ENCODE measurements at places on chromosomes 4 and X. TPM values are rescaled to one million over a fixed set of nuclear protein-coding genes. Genes with fewer than 3 reads are reported as not detected.

MYOZ2 gene
- total RNA-seq = 1.6 TPM

PPBP gene
- total RNA-seq = not detected

PCDH19 gene
- 0.30 TPM for total RNA-seq

MAGEA9B gene
- total RNA-seq = not detected

GRCh38 chrX:27863809-27864208 lies 56.0 kb downstream of the MAGEB10 start:
- no peaks in the 10 kb centered on the region for H3K4me1 ChIP-seq
- no peak overlapping the region for H3K27ac ChIP-seq
- DNase-seq = no peak

- H3K27me3 ChIP-seq = no peaks in the 10 kb centered on the region
- H3K27ac ChIP-seq = no peak overlapping the region
- no peaks in the 10 kb centered on the region for H3K4me1 ChIP-seq
- no peaks in the 10 kb centered on the region for H3K36me3 ChIP-seq
- no peak overlapping the region for H3K4me3 ChIP-seq
- DNase-seq = no peak
Measured at GRCh38 chrX:99973572-99974226, 436.4 kb downstream of the PCDH19 start.

- H3K27ac ChIP-seq = no peak overlapping the region
- no peaks in the 10 kb centered on the region for H3K36me3 ChIP-seq
- DNase-seq = no peak
Measured at GRCh38 chrX:55731826-55732225, 14.3 kb downstream of the RRAGB start.

GRCh38 chr4:54315561-54316538 lies 86.8 kb downstream of the PDGFRA start:
- H3K4me3 ChIP-seq = no peak overlapping the region
- H3K27ac ChIP-seq = no peak overlapping the region
- no peaks in the 10 kb centered on the region for H3K4me1 ChIP-seq
- no peak for DNase-seq

DNA sequence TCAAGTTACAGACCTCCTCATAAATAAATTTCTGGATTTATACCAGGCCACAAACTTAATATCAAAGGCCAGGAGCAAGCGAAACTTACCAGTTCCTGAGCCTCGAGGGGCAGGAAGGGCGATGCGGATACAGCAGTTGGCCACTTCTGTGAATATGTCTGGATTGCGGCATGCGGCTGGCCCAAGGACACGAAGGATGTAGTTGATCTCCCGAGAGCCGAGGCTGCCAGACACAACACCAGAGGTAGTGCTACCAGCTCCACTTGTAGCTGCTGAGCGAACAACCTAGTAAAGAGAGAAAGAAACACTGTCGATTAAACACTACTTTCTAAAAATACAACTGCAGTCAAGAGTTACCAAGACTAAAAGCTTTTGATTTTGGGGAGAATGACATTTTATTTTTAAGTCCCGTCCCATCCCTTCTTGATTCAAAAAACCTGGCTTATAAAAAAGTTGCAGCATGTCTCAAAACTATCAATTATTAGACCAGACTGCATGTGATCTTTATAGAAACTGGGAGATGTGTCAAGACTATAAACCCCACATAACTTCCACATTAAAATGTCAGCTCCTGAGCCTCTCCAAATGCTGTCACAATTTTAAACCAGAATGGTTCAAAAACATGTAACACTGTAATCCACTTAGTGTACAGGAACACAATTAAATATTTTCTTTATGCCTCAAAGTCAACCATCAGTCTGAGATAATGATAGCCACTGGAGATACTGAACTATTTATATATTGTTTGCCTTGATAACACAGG lies 105.6 kb downstream of the HUWE1 start:
- H3K4me3 ChIP-seq = no peak overlapping the region
- no peak for DNase-seq
- no peak overlapping the region for H3K27ac ChIP-seq
- H3K4me1 ChIP-seq = no peaks in the 10 kb centered on the region
- H3K27me3 ChIP-seq = no peaks in the 10 kb centered on the region

GRCh38 chr4:52948057-52948423 lies 85.9 kb downstream of the RASL11B start:
- H3K4me3 ChIP-seq = no peak overlapping the region
- no peaks in the 10 kb centered on the region for H3K27me3 ChIP-seq
- peaks cover 26% of the 10 kb centered on the region for H3K4me1 ChIP-seq
- DNase-seq = no peak

- no peaks in the 10 kb centered on the region for H3K36me3 ChIP-seq
- no peak overlapping the region for H3K4me3 ChIP-seq
- no peaks in the 10 kb centered on the region for H3K4me1 ChIP-seq
Measured at GRCh38 chr4:173859091-173859713, 329.2 kb upstream of the HAND2 start.

DNA sequence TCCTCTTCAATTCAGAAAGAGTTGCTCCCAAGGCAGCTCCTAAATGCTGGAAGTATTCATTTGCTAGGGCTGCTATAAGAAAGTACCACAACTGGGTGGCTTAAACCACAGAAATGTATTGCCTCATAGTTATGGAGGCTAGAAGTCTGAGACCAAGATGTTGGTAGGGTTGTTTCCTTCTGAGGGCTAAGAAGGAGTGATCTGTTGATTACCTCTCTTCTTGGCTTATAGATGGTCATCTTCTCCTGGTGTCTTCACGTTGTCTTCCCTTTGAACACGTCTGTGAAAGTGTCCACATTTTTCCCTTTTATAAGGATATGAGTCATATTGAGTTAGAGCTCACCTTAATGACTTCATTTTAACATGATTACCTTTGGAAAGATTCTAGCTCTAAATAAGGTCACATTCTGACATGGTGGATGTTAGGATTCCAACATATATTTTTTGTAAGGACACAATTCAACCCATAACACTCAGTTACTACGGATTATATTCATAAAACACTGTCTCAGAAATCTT lies 266.3 kb downstream of the SPATA18 start:
- no peak overlapping the region for H3K27ac ChIP-seq
- DNase-seq = no peak
- H3K27me3 ChIP-seq = no peaks in the 10 kb centered on the region
- H3K36me3 ChIP-seq = no peaks in the 10 kb centered on the region

DNA sequence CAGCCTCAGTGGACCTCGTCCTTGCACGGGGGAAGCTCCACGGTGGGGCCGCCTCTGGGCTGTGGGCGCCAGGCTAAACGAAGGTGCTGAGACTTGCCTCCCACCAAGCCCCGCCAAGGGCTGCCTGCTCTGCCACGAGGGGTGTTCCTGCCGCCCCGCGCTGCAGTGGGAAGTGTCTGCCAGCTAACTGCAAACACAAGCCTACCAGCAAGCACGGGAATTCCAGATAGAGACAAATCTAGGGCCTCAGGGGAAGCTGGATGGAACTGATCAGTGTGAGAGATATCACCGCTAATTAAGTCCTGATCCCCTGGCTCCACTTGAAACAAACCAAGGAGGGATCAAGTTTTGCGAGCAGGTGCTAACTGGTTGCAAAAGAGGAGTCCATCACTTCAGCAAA lies 181.6 kb upstream of the LEF1 start:
- H3K4me1 ChIP-seq = peaks cover 30% of the 10 kb centered on the region
- no peaks in the 10 kb centered on the region for H3K27me3 ChIP-seq
- DNase-seq = peak; percentile 74
- no peak overlapping the region for H3K4me3 ChIP-seq
- H3K36me3 ChIP-seq = no peaks in the 10 kb centered on the region

DNA sequence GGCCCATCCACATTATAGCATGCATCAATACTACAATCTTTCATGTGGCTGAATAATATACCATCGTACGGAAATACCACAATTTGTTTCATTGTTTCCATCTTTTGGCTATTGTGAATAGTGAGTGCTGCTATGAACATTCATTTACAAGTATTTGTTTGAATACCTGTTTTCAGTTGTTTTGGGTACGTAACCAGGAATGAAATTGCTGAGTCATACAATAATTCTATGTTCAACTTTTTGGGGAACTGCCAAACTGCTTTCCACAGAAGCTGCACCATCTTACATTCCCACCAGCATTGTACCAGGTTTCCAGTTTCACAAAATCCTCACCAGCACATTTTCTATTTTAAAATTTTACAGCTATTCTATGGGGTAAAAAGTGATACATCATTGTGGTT lies 28.5 kb upstream of the MANBA start:
- DNase-seq = peak; percentile 29
- peaks cover 3% of the 10 kb centered on the region for H3K4me1 ChIP-seq
- peaks cover 16% of the 10 kb centered on the region for H3K36me3 ChIP-seq

DNA sequence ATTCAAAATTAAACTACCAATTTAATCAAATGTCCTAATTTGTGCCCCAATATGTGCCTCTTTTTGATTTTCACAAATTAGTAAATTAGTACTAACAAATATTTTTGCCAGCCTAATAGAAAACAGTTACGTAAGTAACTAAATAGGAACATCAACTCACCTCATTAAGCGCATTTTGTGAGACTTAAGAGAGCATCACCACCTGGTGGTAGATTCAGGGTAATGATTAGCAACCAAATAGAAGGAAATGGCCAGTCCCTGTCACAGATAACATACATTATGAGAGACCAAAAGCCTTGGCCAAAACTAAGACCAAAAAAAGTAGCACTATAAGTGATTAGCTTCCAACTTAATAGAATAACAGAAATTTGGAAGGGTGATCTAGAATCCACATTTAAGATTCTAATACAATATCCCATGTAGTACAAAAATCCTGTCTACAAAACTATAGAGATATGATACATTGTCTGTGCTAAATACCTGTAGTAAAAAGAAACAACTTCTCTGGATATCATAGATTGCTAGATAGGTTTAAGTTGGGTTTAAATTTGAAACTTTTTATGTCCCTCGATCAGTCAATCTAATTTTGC lies 46.7 kb downstream of the C4orf46 start:
- no peak overlapping the region for H3K4me3 ChIP-seq
- no peaks in the 10 kb centered on the region for H3K4me1 ChIP-seq
- no peaks in the 10 kb centered on the region for H3K36me3 ChIP-seq
- H3K27me3 ChIP-seq = no peaks in the 10 kb centered on the region

DNA sequence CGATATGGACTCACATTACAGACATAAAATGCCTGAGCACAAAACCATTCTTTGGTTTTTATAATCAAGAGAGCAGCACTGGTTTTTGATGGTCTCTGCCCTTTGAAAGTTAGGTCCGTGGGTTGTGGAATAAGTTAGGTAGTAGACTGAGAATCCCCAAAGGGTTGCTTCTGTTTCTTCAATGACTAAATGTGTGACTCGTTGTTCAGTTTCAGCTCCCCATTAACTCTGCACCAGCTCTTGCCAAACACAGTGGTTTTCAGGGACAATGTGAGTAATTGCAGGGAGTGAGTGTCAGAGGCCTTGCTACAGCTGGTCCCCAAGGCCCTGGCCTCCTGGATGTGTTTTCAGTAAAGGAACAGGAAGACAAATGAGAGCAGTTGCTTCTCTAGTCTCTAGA lies 24.8 kb downstream of the SMIM20 start:
- H3K4me1 ChIP-seq = peaks cover 11% of the 10 kb centered on the region
- no peak overlapping the region for H3K4me3 ChIP-seq
- H3K27ac ChIP-seq = no peak overlapping the region
- no peaks in the 10 kb centered on the region for H3K36me3 ChIP-seq
- H3K27me3 ChIP-seq = no peaks in the 10 kb centered on the region
- peak; percentile 38 for DNase-seq

DNA sequence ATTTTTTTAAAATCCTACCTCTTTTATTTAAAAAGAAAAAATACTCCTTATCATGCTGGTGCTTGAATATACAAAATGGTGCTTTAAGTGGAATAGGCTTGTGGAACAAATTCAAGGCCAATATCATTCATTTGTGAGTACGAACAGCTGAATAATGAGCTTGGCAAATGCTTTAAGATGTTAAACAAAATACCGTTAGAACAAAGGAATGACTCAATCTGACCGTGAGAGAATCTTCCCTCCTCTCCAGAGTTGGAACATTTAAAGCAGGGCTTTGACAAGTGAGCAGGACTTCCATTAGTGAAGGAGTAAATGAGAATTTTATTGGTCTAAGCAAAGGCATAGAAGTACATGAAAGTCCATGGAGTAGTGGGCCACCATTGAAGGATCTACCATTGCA lies 74.5 kb downstream of the DCLK2 start:
- no peak overlapping the region for H3K4me3 ChIP-seq
- no peak for DNase-seq
- no peaks in the 10 kb centered on the region for H3K4me1 ChIP-seq
- no peaks in the 10 kb centered on the region for H3K36me3 ChIP-seq
- no peaks in the 10 kb centered on the region for H3K27me3 ChIP-seq
- no peak overlapping the region for H3K27ac ChIP-seq

DNA sequence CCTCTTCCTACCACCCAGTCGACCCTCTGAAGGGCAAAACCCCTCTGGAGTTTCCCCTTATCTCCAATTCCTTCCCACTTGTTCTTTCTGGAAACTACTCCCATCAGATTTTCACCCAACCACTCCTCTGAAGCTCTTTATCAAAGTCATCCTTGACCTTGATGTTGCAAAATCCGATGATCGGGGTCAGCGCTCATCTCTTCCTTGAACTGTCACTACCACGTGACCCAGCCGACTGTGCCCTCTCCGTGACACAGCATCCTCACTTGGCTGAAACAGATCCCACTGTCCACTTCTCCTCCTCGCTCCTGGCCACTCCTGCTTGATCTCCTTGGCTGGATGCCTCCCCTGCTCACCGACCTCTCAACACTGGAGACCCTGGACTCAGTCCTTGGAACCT lies 1.1 kb downstream of the CFAP99 start:
- no peak overlapping the region for H3K27ac ChIP-seq
- DNase-seq = no peak
- H3K27me3 ChIP-seq = peaks cover 4% of the 10 kb centered on the region
- no peaks in the 10 kb centered on the region for H3K36me3 ChIP-seq
- no peak overlapping the region for H3K4me3 ChIP-seq

- H3K4me1 ChIP-seq = peaks cover 8% of the 10 kb centered on the region
- H3K27ac ChIP-seq = no peak overlapping the region
- H3K36me3 ChIP-seq = peaks cover 8% of the 10 kb centered on the region
- no peaks in the 10 kb centered on the region for H3K27me3 ChIP-seq
Measured at GRCh38 chr4:2243681-2244380, 1.9 kb upstream of the HAUS3 start.

GRCh38 chrX:132861076-132861475 lies 97.4 kb downstream of the HS6ST2 start:
- no peak overlapping the region for H3K27ac ChIP-seq
- H3K36me3 ChIP-seq = no peaks in the 10 kb centered on the region
- H3K27me3 ChIP-seq = no peaks in the 10 kb centered on the region
- no peaks in the 10 kb centered on the region for H3K4me1 ChIP-seq
- no peak for DNase-seq

GRCh38 chr4:53885668-53886067 lies 178.7 kb downstream of the CHIC2 start:
- 0 out of 2 replicates have a peak, but pooled peaks cover 2% of the 10 kb centered on the region for H3K4me1 ChIP-seq
- no peaks in the 10 kb centered on the region for H3K36me3 ChIP-seq
- no peak overlapping the region for H3K4me3 ChIP-seq
- no peak for DNase-seq
- no peaks in the 10 kb centered on the region for H3K27me3 ChIP-seq

DNA sequence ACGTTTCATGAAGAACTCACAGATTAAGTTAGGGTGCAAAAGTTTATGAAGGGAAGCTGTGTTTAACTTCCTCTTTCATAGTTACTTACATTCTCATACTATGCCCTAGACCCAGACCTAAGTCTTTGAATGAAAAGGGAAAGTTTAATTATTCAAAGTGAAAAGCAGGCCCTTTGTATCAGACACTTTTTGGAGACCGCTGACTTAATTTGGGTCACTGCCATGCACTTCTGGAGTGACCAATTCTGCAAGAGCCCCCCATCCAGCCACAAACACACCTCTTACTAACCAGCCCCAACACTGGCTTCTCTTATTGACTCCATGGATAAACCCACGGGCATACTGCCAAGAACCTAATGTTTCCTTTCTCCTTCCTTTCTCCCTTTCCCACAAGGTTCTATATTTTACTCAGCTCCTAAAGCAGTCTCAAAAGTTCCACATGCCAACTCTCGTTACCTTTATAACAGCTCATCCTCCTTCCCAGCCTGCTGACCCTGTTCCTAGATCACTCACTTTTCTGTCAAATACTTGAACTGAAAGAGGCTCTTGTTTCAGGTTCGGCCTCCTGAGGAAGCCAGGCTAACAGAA lies 34.5 kb downstream of the ABCE1 start:
- DNase-seq = peak; percentile 3
- no peak overlapping the region for H3K27ac ChIP-seq
